ENCODE measurements at places on chromosomes 4 and X.

GRCh38 chr4:87930629-87931028, 44.9 kb upstream of the SPP1 start:
- DNase-seq, result no peak
- H3K27me3 ChIP-seq, result no peaks in the 10 kb centered on the region
- H3K27ac ChIP-seq, result no peak overlapping the region
- no peaks in the 10 kb centered on the region for H3K4me1 ChIP-seq

- DNase-seq, result no peak
- H3K36me3 ChIP-seq, result no peaks in the 10 kb centered on the region
- no peak overlapping the region for H3K27ac ChIP-seq
- H3K4me1 ChIP-seq, result no peaks in the 10 kb centered on the region
- no peak overlapping the region for H3K4me3 ChIP-seq
Observed at GRCh38 chr4:137543198-137543597, 10.9 kb upstream of the PCDH18 start.

DNA sequence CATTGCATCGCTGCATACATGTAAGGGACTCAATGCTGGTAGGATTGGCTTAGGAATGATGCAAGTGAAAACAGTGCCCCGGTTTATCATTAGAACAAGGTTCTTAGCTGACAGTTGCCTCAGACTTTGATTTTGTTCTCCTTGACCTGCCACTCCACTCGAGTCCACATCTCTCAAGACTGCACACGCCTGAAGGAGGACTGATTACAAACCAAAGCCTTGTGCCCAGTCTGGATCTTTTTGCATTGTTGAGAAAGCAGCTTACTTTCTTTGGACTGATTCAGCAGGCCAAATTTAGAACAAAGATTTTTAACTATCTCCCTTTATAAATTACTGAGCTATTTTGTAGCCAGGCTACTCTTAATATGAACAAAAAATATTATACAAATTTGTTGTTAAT, 125.6 kb downstream of the PTTG2 start:
- no peak overlapping the region for H3K4me3 ChIP-seq
- no peaks in the 10 kb centered on the region for H3K36me3 ChIP-seq
- H3K27me3 ChIP-seq, result no peaks in the 10 kb centered on the region

DNA sequence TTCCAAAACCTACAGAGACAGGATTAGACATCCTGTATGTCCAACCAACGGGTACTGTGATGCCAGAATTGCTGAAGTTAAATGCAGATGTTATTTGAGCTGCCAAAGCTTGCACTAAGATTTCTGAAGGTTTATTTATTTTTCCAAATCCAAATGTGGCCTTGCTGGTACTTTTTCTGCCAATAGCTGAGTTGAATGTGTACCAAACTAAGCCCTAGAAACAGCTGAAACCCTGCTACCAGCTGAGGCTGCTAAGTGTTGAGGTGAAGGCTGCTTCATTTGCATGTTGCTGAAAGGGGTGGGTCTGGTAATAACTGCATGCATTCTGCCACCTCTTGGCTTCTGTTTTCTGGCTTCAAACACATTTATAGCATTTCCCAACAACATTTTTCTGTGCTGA, 366.5 kb downstream of the FAT4 start:
- H3K4me3 ChIP-seq, result no peak overlapping the region
- H3K27me3 ChIP-seq, result no peaks in the 10 kb centered on the region
- no peak overlapping the region for H3K27ac ChIP-seq
- H3K4me1 ChIP-seq, result no peaks in the 10 kb centered on the region
- no peak for DNase-seq

DNA sequence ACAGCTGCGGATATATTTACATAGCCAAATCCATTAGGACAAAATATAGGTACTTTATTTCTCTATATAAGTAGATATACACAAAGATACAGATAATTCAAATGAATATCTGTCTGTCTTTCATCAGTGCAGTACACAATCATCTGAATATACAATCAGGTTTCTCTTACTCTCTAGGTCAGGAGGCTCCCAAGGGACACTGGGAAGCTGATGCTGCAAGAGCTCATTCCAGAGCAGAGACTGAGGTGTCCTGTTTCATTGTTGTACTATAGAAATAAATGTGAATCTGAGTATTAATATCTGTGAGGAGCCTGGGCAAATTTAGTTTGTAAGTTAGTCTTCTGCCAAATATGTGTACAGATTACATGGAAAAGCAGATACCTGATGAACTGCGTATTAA, 4.2 kb downstream of the TLL1 start:
- peaks cover 29% of the 10 kb centered on the region for H3K27me3 ChIP-seq
- H3K4me3 ChIP-seq, result no peak overlapping the region
- H3K4me1 ChIP-seq, result no peaks in the 10 kb centered on the region
- no peak for DNase-seq

GRCh38 chr4:83731609-83732008, 195.7 kb downstream of the GPAT3 start:
- no peak overlapping the region for H3K27ac ChIP-seq
- no peaks in the 10 kb centered on the region for H3K27me3 ChIP-seq
- no peaks in the 10 kb centered on the region for H3K36me3 ChIP-seq
- H3K4me1 ChIP-seq, result no peaks in the 10 kb centered on the region

DNA sequence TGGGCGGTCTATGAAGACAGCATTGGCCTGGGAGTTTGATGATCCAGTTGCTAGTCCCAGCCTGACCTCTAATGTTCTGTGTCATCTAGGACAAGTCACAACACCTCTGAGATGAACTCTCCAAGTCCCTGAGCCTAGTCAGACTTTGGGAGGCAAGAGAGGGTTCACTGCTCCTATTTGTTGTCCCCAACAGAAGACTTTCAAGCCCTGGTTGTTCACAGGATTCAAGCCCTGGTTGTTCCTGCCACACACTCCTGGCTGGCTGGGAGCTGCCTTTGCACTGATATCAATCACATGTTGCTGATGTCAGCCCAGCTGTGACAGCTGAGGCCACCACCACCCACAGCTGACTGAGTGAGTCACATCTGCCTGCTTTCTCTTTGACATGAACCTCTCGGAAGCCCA, 253.2 kb upstream of the RASGEF1B start:
- H3K4me3 ChIP-seq, result no peak overlapping the region
- DNase-seq, result peak; percentile 24
- no peaks in the 10 kb centered on the region for H3K36me3 ChIP-seq

GRCh38 chr4:147313108-147313507, 167.8 kb upstream of the EDNRA start:
- H3K27ac ChIP-seq, result no peak overlapping the region
- H3K4me3 ChIP-seq, result no peak overlapping the region
- DNase-seq, result no peak
- no peaks in the 10 kb centered on the region for H3K36me3 ChIP-seq
- H3K4me1 ChIP-seq, result no peaks in the 10 kb centered on the region

DNA sequence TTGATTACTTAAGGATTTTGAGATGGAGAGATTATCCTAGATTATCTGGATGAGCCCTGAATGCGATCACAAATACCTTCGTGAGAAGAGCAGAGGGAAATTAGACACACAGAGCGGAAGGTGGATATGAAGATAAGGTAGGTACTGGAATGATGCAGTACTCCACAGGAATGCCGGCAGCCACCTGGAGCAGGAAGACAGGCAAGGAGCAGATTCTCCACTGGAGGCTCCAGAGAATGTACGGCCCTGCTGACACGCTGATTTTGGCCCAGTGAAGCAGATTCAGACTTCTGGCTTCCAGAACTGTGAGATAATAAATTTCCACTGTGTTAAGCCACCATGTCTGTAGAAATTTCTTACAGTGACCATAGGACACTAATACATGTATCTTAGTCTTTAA, 79.4 kb upstream of the PITX2 start:
- no peak for DNase-seq
- no peaks in the 10 kb centered on the region for H3K4me1 ChIP-seq
- no peaks in the 10 kb centered on the region for H3K27me3 ChIP-seq
- no peak overlapping the region for H3K4me3 ChIP-seq
- no peaks in the 10 kb centered on the region for H3K36me3 ChIP-seq

DNA sequence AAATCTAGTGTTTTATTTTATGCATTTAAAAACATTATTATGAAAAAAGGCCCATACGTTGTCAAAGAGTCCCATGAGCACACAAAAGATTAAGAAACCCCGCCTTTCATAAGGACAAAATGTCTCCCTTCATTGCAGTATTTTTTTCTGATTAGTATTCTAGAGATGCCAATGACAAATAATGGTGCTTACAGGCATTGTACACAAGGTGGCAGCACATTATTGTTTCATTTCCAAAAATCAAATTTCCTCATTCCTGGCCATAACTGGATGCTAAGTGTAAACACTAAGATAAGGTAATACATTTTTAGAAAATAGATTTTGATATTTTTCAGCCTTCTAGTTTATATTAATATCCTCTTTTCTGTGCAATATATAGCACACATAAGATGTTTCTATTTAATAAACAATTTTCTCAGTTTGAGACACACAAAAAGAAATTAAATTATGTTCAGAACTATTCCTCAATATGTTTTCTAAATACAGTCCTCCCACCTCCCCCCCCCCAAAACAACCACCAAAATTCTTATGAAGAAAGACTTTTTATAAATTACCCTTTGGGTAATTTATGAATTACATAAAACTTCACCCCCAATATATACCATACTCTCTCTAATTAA, 47.7 kb downstream of the TIGD2 start:
- H3K4me3 ChIP-seq, result no peak overlapping the region
- DNase-seq, result no peak
- H3K4me1 ChIP-seq, result no peaks in the 10 kb centered on the region
- no peaks in the 10 kb centered on the region for H3K36me3 ChIP-seq
- no peaks in the 10 kb centered on the region for H3K27me3 ChIP-seq

GRCh38 chr4:95155759-95156451, 392.9 kb downstream of the UNC5C start:
- DNase-seq, result no peak
- H3K4me3 ChIP-seq, result no peak overlapping the region
- no peaks in the 10 kb centered on the region for H3K36me3 ChIP-seq
- H3K4me1 ChIP-seq, result no peaks in the 10 kb centered on the region

DNA sequence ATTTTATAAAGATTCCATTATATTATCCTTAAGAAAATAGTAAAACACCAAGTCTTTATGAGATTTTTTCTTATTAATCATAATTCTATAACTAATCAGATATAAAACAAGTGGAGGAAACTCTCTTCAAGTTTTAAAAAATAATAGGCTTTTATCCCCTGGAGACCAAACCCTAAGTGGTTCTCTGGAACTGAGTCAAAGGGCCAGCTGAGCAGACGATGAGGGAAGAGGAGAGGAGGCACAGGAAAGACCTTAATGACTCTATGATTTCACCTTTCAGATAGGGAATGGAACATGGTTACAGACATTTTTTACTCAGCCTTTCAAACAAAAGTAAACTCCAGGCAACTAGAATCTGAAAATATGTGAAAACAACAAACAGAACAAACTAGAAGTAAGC, 201.8 kb downstream of the SLC39A8 start:
- no peak for DNase-seq
- no peaks in the 10 kb centered on the region for H3K27me3 ChIP-seq
- no peaks in the 10 kb centered on the region for H3K4me1 ChIP-seq
- H3K27ac ChIP-seq, result no peak overlapping the region
- H3K4me3 ChIP-seq, result no peak overlapping the region
- H3K36me3 ChIP-seq, result no peaks in the 10 kb centered on the region

DNA sequence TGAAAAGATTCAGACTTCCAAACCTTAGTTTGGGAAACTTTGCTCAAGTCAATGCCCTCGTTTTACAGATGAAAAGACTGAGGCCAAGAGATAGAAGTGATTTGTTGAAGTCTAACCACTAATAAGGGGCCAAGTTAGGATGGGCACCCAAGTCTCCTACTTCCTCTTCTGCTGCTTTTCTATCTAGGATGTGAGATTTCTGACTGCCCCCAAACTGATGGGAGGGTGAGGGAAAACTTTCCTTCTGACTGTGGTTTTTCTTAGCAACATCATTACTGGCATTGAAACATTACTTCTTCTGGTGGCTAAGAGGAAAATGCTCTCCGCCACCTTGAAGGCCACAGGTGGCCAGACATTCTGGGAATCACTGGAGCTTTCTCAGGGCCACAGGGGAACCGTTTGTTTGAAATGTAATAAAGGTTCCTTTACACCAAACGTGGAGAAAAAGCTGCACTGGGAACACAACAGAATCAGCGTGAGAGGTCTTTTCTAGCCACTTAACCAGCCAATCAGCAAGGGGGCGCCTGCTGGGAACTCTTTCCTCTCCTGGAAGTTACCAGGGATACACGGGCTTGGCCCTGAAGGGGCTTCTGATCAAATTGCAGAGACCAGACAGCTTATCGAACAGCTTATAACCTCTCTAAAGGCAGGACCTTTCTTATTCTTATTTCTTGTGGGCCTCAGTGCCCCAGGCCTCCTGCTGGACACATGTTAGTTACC, 115.9 kb upstream of the TEX13D start:
- H3K4me1 ChIP-seq, result no peaks in the 10 kb centered on the region
- no peak overlapping the region for H3K27ac ChIP-seq
- no peaks in the 10 kb centered on the region for H3K36me3 ChIP-seq
- no peak for DNase-seq
- no peak overlapping the region for H3K4me3 ChIP-seq

GRCh38 chr4:102862747-102863146, 6.0 kb upstream of the CISD2 start:
- no peak for DNase-seq
- no peak overlapping the region for H3K27ac ChIP-seq
- no peaks in the 10 kb centered on the region for H3K27me3 ChIP-seq
- no peaks in the 10 kb centered on the region for H3K4me1 ChIP-seq
- no peaks in the 10 kb centered on the region for H3K36me3 ChIP-seq

- DNase-seq, result no peak
- no peak overlapping the region for H3K27ac ChIP-seq
- H3K36me3 ChIP-seq, result no peaks in the 10 kb centered on the region
- no peaks in the 10 kb centered on the region for H3K27me3 ChIP-seq
Observed at GRCh38 chr4:234178-234577, 71.1 kb downstream of the ZNF732 start.

DNA sequence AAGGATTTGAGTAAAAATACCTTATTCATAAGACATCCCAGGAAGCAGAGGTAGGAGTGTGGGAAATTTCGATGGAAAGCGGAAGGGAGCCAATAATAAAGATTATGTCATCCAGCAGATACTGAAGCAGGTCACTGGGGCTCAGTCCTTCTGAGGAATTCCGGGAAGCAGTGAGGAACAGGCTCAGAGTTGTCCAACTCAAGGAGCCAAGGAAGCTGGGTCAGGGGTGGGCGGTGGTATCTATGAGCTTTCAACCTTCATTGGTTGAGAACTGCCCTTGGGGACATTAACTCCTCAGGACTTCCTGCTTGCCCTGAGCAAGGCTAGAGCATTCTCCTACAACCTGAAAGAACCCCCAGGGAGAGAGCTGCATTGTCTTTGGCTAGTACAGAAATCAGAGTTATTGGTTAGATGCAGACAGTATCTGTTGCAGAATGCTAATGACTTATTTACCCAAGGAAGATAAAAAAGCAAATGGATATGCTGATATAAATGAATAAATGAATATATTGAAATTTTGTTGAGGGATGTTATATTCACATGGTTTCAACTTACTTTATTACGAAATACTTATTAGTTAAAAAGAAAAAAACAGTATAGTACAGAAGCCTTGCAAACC, 68.2 kb downstream of the DMP1 start:
- H3K4me1 ChIP-seq, result no peaks in the 10 kb centered on the region
- H3K4me3 ChIP-seq, result no peak overlapping the region
- no peak overlapping the region for H3K27ac ChIP-seq
- no peaks in the 10 kb centered on the region for H3K36me3 ChIP-seq
- H3K27me3 ChIP-seq, result no peaks in the 10 kb centered on the region

- H3K27me3 ChIP-seq, result no peaks in the 10 kb centered on the region
- no peaks in the 10 kb centered on the region for H3K36me3 ChIP-seq
- peak; percentile 68 for DNase-seq
- peak overlapping the region; percentile 90 for H3K27ac ChIP-seq
- peak overlapping the region; percentile 56 for H3K4me3 ChIP-seq
Observed at GRCh38 chr4:114599231-114599902, 760 bp downstream of the UGT8 start.

- no peak for DNase-seq
- H3K27ac ChIP-seq, result no peak overlapping the region
- H3K4me1 ChIP-seq, result no peaks in the 10 kb centered on the region
- no peak overlapping the region for H3K4me3 ChIP-seq
- no peaks in the 10 kb centered on the region for H3K36me3 ChIP-seq
- no peaks in the 10 kb centered on the region for H3K27me3 ChIP-seq
Observed at GRCh38 chr4:27148211-27148895, 287.7 kb downstream of the STIM2 start.
